ENCODE measurements at places on chromosomes 12 and 14.

- no peak for DNase-seq
Observed at GRCh38 chr14:41607966-41608663, 1.4 kb downstream of the LRFN5 start.

- no peak for DNase-seq
Observed at GRCh38 chr14:60488175-60488574, 2.3 kb upstream of the C14orf39 start.

DNA sequence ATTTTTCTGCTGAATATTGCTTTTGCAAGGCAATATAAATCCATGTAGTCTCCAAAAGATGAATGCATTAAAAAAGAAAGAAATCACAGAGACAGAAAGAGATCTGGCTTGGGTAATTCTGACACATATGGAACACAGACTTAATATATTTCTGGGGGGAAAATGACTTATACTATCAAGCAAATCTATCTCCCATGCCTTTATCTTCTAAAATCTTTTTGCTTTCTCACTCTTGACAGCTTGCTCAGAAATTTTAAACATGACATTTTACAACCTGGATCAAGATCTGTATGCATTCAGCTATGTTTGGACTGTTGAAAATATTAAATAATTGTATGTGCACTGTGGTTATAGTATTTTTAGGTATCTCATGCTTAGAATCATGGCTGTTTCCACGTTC lies 73.0 kb downstream of the KITLG start:
- DNase-seq = no peak

- peak; percentile 96 for DNase-seq
Observed at GRCh38 chr14:81137316-81137715, 83.4 kb downstream of the GTF2A1 start.

DNA sequence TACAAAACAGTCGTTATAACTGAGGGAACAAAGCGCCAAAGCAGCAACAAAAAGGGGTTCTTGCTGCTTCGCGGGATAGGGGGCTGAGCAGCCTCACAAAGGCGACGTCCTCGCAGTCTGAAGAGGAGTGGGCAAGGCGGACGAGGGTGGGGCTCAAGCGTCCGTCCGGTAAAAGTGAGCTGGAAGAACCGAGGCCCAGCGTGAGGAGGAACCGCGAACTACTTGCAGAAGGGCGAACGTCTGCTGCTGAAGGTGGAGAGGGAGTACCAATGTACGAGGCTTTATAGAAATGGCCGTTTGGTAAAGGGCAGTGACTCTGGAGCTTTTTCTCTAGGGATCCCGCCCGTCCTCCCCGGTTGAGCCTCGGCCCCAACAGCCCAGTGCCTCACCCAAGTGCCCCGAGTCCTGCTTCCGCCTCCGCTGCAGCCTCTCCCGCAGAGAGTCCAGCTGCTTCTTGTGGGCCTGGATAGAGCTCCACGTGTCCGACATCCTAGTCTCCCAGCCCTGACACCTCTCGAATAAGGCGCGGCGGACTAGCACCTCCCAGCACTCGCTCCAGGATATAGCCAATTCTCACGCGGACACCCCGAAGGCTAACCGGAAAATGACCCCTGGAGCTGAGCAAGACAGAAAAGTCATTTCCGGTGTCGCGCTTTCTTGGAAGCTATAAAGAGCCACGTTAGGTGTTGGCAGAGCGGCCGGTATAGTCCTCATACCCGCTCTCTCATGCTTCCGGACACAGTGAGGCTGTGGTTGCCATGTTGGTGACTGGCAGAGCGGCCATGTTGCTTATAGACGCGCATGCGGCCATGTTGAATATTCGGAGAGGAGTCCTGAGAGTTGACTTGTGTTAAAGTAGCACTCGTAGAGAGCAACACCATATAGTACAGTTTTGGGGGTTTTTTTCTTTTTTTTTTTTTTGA lies at the start of gene METTL3:
Gene METTL3, minus strand, starts transcription at position 606 of the 923 bp plus-strand sequence. Its CDS starts 117 bp downstream, at position 489.
- peak; percentile 100 for DNase-seq

GRCh38 chr14:68726093-68726695 lies 66.7 kb downstream of the ZFP36L1 start:
- DNase-seq = no peak

Data from myocyte (in vitro differentiated cells).